IPS-NIHi11 (cell line): ENCODE measurements at places on chromosomes 5 and 9.

DNA sequence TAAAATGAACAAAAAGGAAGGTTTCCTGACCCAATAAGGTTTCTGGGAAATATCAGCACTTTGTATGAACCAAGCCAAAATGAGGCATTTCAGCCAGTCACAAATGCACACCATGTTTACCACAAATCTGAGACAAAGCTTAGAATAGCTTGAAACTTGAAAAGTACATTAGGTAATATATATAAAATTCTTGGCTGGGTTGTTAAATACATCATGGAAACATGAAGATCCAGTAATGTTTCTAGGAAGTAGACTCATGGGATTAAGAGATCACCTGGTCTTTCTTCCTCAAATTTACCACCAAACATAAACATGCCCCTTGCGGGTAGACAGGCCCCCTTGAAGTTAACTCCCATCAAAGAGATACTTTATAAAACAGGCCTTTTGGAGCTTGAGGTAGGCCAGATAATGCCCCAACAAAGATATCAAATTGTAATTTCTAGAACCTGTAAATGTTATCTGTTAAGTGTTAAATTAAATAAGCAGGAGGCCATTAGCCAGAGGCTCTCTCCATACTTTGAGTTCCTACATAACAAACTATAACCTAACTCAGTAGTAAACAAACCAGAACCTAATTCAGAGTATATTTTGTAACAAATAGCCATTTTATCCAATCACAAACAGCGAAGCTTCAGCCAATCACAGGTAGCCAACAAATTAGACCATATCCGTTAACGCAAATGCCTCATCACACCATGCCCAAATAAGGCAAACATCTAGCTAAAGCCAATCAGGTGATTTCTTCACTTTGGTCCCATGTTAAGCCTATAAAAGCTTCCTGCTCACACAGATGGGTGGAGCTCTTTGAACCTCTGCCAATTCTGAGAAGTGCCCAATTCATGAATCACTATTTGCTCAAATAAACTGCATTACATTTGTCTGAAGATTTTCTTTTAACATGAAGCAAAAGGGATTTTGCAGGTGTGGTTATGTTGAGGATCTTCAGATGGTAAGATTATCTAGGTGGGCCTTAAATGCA, 127.9 kb upstream of the TARS1 start:
- DNase-seq: no peak

GRCh38 chr9:104780796-104781395, 17.0 kb downstream of the NIPSNAP3B start:
- DNase-seq: no peak

DNA sequence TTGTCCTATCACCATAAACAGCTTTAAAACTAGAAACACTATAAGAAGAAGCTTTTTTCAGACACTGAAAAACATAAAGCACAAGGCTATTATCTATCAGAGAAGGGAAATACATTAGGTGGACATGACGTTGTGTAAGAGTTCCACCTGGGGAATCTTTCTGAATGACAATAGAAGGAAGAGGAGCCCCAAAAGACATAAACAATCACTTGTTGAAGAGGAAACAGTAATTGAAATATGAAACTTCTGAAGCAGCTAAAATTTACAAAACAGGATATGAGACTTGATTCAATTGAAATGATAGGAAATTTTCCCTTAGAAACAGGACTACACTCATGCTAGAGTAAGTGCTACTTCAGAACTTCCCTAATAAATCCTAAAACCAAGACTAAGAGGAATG, 933.6 kb downstream of the EFNA5 start:
- DNase-seq: no peak

DNA sequence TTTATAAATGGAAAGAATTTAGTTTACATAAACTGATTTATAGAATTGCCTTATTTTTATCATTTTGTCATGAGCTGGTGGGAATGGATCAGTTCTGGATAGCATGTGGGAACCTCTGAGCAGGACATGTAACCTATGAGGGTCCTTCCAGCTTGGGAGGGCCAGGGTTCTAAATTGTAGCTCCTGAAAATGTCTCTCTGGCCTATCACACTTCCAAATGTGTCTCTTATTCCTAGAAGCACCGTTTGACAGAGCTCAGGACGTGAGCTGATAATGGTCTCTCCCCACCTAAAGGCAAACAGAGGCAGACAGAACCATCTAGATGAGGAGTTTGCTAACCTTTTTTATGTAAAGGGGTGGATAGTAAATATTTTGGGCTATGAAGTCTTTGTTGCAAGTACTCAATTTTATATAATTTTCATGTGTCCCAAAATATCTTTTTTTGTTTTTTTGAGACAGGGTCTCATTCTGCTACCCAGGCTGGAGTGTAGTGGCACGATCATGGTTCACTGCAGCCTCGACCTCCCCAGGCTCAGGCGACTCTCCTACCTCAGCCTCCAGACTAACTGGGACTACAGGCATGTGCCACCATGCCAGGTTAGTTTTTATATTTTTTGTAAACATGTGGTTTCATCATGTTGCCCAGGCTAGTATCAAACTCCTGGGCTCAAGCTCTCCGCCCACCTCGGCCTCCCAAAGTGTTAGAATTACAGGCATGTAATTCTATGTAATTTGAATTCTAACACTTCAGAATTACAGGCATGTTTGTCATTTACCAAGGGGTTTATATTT, 4.0 kb downstream of the TRAF1 start:
- no peak for DNase-seq

- DNase-seq: no peak
Measured at GRCh38 chr5:82325996-82326395, 47.8 kb upstream of the RPS23 start.

GRCh38 chr5:5739490-5739945, 317.0 kb downstream of the ICE1 start:
- no peak for DNase-seq

DNA sequence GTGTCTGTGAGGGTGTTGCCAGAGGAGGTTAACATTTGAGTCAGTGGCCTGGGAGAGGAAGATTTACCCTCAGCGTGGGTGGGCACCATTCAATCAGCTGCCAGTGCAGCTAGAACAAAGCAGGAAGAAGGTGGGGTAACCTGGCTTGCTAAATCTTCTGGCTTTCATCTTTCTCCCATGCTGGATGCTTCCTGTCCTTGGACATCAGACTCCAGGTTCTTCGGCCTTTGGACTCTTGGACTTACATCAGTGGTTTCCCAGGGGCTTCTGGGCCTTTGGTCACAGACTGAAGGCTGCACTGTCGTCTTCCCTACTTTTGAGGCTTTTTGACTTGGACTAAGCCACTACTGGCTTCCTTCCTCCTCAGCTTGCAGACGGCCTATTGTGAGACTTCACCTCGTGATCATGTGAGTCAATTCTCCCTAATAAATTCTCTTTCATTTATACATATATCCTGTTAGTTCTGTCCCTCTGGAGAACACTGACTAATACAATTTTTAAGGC, 38.1 kb downstream of the PBX3 start:
- no peak for DNase-seq

GRCh38 chr9:133731876-133732638, 6.1 kb downstream of the SARDH start:
- peak; percentile 97 for DNase-seq

- DNase-seq: no peak
Measured at GRCh38 chr9:94821098-94821887, 94.8 kb downstream of the AOPEP start.

- DNase-seq: no peak
Measured at GRCh38 chr5:54832045-54832444, 153.3 kb downstream of the ESM1 start.

DNA sequence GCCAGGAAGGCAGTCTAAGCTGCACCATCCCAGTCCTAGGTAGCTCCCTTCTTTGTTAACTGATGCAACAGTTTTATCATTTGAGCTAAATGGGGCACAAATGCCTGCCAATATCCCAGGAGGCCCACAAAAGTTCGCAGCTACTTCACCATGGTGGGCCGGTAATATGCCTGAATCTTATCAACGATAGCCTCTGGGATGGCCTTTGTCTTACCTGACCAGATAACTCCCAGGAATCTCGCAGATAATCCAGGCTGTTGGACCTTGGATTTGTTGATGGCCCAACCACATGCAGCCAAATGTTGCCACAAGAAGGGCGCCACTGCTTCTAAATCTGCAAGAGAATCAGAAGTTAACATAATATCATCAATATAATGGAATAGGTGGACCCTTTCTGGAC, 83.8 kb upstream of the ATP10B start:
- no peak for DNase-seq

DNA sequence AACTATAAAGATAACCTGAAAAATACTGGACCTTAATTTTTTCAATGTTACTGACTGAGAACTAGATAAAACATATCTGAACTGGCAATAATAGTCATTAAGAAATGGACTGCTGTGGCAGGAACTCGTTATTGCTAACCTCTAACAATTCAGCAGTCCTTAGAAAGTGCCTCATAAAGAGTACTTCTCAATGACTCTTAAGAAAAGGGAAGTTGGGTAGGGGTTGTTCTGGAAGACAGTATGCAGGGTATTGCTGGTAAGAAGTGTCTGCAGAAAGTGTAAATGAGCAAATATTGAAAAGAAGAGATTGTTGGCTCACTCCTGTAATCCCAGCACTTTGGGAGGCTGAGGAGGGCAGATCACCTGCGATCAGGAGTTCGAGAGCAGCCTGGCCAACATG, 27.9 kb downstream of the FOXD1 start:
- DNase-seq: no peak

- no peak for DNase-seq
Measured at GRCh38 chr5:87661784-87662566, 249.2 kb upstream of the CCNH start.

DNA sequence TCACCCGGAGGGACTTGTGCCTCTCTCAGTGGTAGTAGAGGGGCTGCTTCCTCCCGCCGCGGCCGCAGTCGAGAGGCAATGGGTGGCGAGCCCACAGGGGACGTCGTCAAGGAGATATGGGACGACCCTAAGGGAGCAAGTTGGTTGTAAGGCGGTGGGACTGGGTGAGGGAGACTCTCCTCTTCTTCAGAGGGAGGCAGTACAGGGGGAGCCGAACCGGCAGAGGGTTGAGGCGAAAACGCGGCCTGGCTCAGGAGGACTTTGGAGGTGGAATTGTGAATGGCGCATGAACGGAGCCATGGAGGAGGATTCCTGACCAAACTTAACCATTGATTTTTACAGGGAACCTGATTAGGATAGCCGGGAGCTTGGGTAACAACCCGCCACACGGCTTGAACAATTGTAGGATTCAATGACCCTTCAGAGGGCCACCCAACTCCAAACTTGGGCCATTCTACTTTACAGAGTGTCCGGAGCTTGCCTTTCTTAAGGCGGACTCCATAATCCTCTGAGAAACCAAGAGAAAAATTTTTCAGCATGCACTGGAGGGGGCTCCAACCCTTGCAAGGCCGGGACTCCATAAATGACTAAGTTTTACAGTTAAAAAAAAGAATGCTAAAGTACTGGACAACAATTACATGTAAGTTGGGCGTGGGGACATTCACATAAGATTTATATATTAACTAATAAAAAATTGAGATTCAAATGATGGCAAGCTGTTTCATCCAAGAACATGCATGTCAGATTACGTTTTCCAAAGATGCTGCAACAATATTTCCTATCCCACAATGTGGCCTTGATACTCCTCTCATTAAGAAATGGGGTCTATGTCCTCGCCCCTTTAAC, 19.4 kb upstream of the RHOBTB3 start:
- no peak for DNase-seq

DNA sequence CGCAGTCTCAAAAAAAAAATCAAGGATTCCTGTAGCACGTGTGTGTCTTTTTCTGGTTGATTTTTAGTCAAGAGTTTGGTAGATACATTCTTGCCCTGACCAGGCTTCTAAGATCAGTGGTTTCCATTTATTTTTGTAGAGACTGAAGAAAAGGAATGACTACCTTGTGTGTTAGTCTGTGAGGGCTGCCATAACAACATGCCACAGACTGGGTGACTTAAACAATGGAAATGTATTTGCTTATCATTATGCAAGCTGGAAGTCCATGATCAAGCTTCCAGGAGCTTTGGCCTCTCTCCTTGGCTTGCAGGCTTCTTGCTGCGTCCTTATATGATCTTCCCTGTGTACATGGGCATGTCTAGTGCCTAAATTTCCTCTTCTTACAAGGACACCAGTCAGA, 127.0 kb downstream of the CCDC192 start:
- DNase-seq: no peak

DNA sequence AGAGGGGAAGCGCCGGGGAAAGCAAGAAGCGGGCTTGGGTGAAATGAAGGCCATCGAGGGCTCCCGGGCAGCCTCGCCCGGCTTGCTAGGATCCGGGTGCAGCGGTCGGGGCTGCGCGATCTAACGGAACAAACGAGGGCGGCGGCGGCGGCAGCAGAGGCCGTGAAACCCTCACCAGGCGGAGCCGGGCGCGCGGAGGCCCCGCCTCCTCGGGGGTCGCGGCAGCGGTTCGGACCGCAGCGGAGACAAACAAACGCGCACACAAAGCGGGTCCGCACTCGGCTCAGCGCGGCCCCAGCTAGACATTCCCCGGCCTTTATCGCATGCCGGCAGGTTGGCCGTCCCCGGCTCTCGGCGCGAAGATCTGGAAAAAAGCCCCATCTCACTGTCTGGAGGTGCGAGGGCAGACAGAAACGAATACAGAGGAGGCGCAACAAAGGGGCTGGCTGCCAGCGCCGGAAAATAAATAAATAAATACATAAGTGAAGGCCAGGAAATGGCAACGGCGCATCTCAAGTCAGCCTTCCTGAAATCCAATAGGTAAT, 10.5 kb upstream of the TRIM36 start:
- DNase-seq: peak; percentile 83

DNA sequence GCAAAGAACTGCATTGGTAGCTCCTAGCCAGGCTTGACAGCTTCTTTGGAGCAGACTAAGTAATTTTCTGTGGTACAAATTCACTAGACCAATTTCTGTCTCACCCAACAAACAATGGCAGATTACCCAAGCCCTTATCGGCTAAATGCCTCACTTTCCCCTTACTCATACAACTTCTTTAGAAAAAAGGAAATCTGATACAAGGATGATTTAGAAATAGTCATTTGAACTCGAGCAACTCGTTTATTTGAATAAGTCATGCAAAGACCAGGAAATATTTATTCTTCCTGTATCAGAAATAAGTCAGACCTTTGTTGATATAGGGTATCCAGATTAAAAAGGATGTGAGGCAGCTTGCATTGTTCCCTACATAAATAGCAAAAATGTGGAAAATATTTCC, 170.4 kb upstream of the CDH6 start:
- DNase-seq: no peak

GRCh38 chr5:112004867-112005622, 248.1 kb upstream of the NREP start:
- DNase-seq: no peak

DNA sequence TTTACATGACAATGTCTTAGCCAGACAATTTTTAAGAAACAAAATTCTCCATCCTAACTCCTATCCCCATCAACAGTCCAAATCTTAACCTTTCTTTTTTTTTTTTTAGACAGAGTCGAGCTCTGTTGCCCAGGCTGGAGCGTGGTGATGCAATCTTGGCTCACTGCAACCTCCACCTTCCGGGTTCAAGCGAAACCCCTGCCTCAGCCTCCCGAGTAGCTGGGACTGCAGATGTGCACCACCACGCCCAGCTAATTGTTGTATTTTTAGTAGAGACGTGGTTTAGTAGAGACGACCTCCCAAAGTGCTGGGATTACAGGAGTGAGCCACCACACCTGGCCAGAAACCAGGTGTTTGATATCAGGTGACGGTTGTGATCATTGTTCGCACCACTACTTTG, 10.2 kb downstream of the ABL1 start:
- DNase-seq: no peak
